ENCODE measurements at places on chromosomes 2 and 18.

- no peak for DNase-seq
Measured at GRCh38 chr2:167028503-167028902, 140.2 kb downstream of the XIRP2 start.

- DNase-seq, result no peak
Measured at GRCh38 chr2:202574541-202574940, 60.2 kb upstream of the FAM117B start.

- no peak for DNase-seq
Measured at GRCh38 chr18:13107074-13107473, 111.5 kb upstream of the LDLRAD4 start.

DNA sequence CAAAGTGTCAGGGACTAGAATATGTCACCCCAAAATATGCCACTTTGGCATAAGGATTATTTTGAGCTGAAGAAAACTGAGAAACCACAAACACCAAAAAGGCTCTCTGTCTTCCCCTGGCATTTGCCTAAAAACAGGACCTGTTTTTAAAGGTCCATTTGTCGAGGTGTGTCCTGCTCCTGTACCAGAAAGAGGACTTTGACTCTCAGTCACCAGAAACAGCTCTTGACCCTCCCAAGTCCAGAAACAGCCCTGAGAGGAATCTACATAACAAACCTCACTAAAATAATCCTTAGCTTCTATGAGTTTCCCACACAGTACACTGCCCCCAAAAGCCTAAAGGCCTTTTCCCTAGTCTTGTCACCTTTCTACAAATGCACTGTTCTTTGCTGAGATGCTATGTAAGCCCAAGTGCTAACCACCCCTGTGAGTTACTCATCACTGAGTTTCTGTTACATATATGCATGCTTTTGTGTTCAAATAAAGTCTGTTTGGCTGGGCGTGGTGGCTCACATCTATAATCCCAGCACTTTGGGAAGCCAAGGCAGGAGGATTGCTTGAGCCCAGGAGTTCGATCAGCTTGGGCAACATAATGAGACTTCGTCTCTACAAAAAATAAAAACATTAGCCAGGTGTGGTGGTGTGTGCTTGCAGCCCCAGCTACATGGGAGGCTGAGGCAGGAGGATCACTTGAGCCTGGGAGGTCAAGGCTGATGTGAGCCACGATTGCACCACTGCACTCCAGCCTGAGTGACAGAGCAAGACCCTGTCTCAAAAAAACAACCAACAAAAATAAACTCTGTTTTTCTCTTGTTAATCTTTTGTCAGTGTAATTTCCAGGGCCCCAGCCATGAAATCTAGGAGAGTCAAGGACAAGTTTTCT lies 55.2 kb downstream of the RPL31 start:
- DNase-seq, result no peak

Data from inflammatory macrophage treated with lipopolysaccharide for 4 hours (primary cell).